Glomerular endothelial cell (primary cell): ENCODE measurements at places on chromosomes 3 and 15.

DNA sequence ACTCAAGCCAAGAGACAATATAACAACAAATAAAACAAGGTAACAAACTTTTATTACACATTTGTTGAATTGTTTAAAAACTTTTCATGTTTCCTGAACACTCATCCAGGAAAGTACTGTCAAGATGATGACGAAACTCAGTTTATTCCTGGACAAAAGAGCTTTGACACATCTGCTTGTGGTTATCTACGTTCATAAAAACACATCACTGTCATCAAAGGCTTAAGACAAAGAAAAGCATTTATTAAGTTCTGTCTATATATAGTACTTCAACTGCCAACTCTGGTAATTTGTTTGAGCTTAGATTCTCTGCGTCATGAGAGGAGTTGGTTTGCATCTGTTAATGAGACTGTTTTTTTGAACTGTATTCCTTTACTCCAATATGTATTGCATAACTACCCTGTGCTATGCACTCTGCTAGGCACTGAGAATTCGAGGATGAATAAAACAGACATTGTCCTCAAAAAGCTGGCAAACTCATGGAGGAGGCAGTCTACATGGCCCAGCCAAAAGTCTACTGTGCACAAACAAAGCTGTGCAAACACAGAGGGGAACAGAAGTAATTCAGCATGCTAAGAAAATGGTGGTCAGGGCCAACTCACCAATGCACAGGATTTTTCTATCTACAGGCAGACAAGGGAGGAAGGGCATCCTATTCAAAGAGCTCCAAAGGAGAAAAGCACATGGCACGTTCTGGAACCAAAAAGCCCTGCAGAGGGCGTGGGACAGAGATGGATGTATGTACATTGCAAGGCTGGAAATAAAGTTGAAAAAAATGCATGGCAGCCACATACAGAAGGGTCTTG is 21.5 kb downstream of the PLD1 start:
- DNase-seq = peak; percentile 97

DNA sequence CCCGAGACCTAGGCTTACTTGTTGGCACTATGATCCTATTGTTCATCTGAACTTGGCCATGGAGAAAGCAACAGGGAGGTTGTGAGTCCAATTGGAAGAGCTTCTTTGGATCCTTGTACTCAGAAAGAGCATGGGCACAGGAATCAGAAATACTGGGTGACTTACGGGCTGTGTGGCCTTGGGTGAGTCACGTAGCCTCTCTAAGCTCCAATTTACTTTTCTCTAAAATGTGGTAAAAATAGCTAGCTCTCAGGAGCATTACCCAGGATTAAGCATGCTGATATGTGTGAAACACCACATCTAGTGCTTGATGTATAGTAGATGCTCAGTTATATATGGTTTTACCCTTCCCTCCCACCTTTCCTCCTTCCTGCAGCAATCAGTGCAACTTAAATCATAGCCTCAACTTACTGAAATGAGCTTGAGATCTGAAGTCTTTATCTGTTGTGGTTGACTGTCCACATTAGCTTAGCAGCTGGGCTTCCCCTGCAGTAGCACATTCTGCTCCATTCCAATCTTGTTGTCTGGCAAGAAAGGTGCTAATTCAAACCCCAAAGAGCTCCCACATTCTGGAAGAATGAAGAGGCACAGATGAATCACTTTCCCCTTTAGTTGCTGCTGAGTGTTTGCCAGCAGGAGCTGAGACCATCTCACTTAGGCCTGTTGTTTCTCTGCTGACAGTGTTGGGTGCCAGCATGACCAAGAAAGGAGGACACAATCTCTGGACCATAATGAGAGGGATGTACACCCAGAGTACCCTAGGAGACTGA is 299.1 kb upstream of the TRIM42 start:
- no peak for DNase-seq

DNA sequence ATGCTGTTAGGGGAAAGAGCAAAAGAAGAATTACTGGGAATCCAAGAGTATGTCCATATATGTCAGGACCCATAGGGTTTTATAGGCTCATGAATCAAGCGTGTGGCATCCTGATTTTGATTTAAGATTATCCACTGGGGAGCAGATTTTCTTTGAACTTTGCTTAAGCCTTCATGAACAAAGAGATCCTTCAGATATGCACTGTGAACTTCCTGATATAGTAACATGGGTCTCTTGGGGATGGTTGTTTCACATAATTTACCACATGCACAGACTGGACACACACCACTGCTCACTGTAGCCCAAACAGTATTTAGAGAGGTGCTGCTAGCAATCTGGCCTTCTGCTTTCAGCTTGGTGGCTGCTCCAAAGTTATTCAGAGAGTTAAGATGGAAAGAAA is 200.9 kb upstream of the ZPLD1 start:
- no peak for DNase-seq

GRCh38 chr3:112858410-112859069 is 11.9 kb upstream of the CD200R1L start:
- DNase-seq = no peak

- DNase-seq = no peak
Measured at GRCh38 chr3:171506743-171507319, 46.6 kb upstream of the TNIK start.

DNA sequence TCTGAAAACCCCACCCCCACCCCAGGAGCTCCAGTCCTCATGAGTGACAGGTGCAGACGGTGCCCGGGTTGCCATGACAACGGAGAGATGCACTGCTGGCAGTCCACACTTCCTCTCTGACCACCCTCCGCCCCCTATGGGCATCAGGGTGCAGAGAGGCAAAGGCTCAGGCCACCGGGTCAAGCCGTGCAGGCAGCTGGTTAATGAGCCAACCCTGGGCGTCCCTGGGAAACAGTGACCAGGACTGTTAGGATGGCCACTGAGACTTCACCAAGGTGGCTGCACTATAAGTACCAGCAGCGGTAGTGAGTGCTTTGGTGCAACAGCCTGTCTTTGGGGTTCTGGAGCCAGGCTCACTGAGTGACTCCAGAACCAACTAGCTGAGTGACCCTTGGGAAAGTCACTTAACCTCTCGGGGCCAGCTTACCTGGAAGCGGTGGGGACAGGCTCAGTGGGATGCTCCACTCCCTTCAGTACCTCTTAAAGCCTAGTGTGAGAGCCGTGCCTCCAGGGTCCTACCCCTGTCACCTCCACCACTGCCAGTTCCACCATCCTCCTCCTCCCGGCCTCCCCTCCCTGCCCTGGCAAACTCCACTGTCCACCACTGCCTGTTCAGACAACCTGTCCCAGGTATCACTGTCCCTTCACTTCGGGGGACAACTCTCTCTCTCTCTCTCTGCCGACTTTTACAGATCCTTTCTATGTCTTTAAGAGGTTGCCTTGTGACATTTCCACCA is 121.0 kb upstream of the PRR20G start:
- DNase-seq = no peak

GRCh38 chr15:99104788-99105513 is at the start of gene SYNM:
TSS of gene SYNM (plus strand) at chr15:99105080. CDS start at chr15:99105200, 120 bp downstream.
- DNase-seq = no peak

GRCh38 chr3:15682561-15683185 is 81.1 kb downstream of the BTD start:
- no peak for DNase-seq

DNA sequence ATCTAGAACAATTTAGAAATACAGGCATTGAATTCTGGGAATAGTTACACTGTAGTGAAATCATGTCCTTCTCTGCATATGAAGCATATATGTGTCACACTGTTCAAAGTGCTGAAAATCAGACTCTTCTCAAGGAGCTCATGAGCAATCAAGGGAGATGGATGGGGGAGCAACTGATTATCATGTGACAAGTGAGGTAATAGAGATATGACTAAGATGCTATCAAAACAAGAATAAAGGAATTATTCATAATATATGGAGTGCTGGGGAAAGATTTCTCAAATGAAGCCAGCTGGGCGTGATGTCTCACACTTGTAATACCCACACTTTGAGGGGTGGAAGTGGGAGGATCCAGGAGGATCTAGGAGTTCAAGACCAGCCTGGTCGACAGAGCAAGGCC is 74.9 kb upstream of the CHRNB4 start:
- no peak for DNase-seq

DNA sequence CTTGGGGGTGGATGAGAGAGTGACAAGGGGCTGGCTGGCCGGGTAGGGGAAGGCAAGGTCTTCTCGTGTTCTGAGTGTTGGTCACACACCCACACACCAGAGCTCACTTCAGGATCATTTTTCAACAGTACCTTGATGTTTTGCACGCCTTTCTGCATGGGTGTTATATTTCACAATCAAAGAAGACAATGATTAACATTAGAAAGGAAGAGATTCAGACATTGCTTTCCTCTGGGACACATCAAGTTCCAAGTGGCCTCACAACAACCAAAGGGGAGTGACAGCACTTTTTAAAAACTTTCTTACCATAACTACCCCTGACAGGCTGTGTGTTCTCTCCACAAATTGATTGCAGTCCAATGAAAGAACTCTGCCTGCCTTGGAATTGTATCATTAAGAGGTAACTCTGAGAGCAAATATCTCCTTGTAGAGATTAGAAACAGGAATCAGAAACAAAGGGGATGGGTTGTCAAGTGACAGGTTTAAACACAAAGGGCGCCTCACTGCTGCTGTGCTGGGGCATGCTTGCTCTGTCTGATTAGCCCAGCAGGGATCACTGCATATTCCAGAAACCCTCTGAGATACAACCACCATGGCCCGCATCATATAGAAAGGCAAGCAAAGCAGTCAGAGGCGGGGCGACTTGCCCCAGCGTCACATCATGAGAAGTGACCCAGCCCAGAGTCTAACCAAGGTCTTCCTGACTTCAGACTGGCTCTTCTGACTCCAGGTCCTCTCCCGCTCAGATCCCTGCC is 230.8 kb downstream of the FEZF2 start:
- DNase-seq = no peak

GRCh38 chr3:4571690-4572334 is 78.7 kb downstream of the ITPR1 start:
- DNase-seq = no peak

GRCh38 chr3:128967748-128968355 is 26.0 kb downstream of the CFAP92 start:
- no peak for DNase-seq

- DNase-seq = no peak
Measured at GRCh38 chr15:82798531-82799166, 7.2 kb downstream of the FSD2 start.
